NCI-H345 (cell line): ENCODE measurements at places on chromosomes 1 and 21.

DNA sequence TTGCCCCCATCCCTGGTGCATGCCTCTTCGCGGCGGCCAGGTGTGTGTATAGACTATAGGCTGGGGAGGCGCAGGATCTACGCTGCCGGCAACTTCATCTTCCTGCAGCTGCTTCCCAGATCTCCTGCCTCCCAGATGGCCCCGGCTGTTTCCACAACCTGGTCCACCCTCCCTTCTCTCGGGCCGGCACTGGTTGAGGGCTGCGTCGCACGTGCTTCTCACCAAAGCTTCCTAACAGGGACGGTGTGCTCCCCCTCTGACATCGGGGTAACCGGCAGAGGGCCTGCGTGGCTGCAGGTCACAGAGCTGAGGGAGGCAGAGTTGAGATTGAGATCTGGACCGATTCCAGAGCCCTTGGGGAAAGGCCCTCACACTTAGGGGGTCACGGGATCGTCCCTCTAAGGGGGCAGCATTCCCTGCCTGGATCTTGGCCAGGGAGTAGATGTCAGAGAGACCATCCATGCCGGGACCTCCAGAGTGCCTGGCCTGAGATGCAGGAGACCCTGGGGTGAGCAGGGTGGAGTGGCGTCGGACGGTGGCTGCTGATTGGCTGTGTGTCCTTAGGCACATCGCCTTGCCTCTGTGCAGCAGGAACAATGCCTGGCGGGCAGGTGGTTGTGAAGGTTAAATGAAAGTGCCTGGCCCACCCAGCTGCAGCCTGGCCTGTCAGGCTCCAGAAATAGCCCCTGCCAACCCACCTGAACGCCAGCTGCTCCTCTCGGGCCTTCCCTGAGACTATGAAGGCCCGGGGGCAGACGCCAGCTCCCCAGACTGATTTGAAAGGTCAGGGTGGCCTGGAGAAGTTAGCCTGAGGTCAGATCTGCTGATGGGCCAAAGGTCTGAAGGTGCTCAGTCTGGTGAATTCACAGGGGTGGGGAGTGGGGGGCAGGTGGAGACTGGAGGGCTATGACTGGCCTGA, 6.1 kb upstream of the MASP2 start:
- peak; percentile 78 for DNase-seq

- no peak for DNase-seq
These were observed 144.6 kb downstream of the GALNT2 start for GRCh38 chr1:230211436-230212145.

GRCh38 chr1:183609313-183609712, 19.1 kb upstream of the NCF2 start:
- no peak for DNase-seq

DNA sequence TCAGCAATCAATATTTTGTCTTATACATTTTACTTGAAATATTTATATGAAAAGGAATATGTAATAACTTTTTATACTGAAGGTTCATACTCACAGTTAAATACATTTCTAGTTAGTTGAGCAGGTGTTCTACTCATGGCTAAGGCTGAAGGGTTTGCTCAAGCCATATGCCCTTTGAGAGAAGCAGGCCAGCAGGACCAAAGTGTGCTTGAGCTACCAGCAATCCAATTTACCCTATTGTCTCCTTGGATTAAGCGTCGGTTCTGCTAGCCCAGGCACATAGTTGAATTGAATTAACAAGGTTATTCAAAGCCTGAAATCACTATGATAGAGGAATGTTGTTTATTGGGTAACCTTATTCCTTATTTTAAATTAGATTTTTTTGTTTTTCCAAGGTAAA, 151.5 kb upstream of the BACE2 start:
- peak; percentile 26 for DNase-seq

GRCh38 chr1:5945445-5945844, 46.8 kb downstream of the NPHP4 start:
- no peak for DNase-seq
